NCI-H510A (cell line): ENCODE measurements at places on chromosomes 7 and 10.

DNA sequence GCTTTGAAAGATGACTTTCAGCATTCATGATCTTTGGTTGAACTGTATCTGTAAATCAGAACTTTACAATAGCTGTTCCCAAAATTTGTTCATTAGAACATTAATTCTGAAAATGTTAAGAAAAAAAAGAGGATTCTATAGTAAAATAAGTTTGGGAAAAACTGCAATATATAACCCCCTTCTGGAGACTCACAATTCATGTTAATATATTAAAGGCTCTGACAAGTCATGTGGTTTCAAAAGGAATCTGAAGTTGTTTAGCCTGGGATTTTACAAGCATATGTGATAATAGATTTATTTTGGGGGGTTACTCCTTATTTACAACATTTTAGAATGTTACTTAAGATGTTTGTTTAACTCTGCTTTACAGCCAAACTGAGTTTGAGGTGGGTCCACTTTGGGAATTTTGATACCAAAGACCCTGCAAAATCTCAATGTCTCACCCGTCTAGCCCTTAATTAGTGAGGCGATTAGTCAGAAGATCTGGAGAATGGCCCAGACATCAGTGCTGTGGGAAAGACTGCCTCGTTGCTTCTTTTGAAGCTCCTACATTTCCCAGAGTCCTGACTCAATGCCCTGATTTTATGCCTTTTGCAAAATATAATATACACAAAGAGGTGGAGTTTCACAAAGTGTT, 40.0 kb downstream of the CDK1 start:
- no peak for DNase-seq

- DNase-seq: no peak
Observed at GRCh38 chr7:143343596-143343995, 18.9 kb downstream of the FAM131B start.

GRCh38 chr10:108612485-108612884, 1310.8 kb downstream of the XPNPEP1 start:
- DNase-seq: no peak

DNA sequence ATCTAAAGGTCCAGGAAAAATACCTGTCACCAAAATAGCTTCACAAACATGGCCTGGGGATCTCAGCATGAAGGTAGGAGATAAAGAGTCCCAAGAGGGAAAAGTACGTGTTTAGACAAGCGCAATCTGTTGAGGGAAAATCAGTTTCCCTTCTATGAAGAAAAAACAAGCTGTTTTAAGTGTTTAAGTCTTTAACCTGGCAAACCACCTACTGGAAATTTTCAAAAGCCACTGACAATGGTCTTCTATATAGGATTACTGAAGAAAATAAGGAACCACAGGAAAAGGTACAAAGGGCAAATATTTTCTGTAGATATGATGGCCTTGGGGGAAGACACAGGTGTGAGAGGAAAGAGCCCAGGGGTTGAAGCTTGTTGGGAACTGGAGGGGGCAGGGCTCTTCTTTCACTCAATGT, 21.2 kb downstream of the ALDH18A1 start:
- no peak for DNase-seq

DNA sequence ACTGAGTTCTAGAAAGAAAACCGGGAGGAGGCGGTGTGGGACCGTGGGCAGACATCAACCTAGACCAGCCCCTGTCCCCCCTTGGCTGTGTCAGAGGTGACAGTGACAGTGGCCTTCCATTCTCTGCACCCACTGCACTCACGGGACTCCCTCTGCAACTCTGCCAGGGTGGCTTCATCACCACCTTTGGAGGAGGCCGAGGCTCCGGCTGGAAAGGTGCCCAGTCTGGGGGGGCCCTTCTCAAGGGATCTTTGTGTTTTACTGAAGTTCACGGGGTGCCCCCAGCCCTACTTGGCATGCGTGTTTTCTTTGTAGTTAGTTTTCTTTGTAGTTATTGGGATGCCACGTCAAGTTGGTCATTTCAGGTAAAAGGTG, 417.6 kb downstream of the DNAJB6 start:
- DNase-seq: no peak

DNA sequence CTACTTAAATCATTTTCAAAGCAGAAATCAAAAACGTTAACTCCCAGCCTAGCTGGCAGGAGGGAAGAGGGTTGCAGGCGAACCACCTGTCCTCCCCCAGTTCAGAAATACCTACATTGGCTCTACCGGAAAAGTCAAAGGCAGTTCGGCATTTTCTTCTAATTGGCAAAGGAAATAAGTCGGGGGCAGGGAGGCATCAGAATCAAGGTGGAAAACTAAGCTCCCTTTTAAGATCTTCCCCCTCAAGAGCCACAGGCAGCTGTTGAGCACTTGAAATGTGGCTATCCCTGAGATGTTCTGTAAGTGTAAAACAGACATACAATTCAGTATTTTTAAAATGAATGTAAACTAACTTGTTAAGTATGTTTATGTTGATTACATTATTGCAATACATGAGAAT, 957 bp upstream of the ELMO1 start:
- no peak for DNase-seq

DNA sequence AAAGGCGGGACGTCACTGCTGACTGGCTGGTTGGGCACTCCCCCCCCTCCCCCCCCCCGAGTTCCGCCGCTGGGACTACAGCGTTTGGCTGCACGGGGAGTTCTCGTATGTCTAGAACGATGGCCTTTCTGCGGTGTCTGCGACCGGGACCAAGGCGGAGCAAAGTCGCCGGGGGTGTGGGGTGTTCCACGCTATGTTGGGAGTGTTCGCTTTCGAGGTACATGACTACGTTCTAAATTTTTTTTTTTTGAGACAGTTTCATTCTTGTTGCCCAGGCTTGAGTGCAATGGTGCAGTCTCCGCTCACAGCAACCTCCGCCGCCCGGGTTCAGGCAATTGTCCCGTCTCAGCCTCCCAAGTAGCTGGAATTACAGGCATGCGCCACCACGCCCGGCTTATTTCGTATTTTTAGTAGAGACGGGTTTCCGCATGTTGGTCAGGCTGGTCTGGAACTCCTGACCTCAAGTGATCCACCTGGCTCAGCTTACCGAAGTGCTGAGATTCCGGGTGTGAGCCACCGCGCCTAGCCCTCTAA, 573 bp upstream of the IDI1 start:
- DNase-seq: no peak

DNA sequence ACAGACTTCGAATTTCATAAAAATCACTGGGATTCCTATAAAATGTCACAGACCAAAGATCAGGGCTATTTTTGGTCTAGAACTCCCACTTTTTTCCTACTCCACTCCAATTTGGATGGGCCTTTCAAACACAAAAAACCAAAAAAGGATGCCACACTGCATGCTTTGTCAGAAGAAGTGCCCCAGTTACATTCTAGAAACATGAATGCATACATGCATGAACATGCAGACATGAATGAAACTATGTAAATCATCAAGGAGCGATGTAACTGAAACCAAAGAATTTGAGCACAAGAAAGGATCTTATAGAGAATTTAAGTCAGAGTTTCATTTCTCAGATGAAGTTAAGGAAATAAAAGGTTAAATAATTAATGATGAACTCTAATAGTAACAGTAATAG, 31.8 kb upstream of the FAM133B start:
- no peak for DNase-seq

DNA sequence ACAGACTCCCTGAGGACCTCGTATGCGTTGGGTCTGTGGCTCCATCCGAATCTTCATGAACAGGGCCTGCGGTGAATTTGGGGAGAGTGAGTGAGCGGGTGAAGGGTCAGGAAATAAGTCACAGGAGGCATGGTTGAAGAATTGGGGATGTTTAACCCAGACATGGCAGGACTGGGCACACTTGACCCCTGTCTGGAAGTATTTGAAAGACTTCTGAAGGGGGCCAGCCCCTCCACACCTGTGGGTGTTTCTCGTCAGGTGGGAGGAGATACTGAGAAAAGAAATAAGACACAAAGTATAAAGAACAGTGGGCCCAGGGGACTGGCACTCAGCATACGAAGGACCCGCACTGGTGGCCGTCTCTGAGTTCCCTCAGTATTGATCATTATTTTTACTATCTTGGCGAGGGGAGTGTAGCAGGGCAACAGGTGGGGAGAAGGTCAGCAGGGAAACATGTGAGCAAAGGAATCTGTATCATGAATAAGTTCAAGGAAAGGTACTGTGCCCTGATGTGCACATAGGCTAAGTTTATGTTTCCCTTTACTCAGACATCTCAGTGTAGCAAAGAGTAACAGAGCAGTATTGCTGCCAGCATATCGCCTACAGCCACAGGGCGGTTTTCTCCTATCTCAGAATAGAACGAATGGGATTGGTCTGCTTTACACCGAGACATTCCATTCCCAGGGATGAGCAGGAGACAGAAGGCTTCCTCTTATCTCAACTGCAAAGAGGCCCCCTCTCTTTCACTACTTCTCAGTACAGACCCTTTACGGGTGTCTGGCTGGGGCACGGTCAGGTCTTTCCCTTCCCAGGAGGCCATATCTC, 38.2 kb upstream of the PFKFB3 start:
- no peak for DNase-seq

GRCh38 chr10:6494936-6495592, 85.0 kb downstream of the PRKCQ start:
- DNase-seq: no peak

GRCh38 chr7:9955138-9955537, 1018.5 kb upstream of the PHF14 start:
- no peak for DNase-seq

- no peak for DNase-seq
Observed at GRCh38 chr7:20700453-20701227, 85.2 kb downstream of the ABCB5 start.

GRCh38 chr7:152115021-152115718, 89.7 kb downstream of the GALNT11 start:
- DNase-seq: no peak

GRCh38 chr7:117767951-117768350, 105.3 kb downstream of the CTTNBP2 start:
- DNase-seq: no peak

DNA sequence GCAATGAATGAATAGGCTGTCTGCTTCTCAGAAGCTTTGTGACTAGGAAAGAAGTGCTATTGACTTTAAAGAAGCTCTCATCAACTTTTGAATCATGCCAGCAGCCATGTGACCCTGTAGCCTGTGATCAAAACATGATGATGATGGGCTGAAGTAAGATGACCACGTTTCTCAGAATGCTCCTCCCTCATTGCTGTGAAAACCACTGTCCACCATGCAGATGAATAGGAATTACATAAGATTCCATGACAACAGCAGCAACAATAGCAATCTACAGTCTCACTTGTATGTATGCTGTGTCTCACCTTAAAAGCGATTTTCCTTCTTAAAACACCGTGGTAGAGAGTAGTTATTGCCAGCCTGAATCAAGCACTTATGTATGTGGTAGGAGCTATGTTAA, 228.4 kb downstream of the TRIL start:
- DNase-seq: no peak

- no peak for DNase-seq
Observed at GRCh38 chr7:104886651-104887050, 127.4 kb upstream of the KMT2E start.

DNA sequence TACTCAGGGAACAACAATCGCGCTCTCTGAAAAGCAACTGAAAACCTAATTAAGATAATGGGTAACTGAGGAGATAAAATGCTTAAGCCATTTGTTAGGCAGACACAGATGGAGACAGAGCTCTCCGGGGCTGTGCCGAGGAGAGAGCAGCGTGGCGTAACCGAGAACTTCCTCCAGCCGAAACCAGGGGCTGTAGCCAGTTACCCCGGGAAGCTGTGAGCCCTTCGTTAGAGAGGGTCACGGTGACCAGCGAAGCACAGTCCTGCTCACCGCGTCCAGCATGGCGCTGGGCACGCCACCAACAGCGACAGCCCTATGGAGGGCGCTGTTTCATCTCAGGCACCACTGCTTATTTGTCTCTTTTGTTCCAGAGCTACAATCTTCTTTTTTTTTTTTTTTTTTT, 16.1 kb downstream of the PAPOLB start:
- no peak for DNase-seq

DNA sequence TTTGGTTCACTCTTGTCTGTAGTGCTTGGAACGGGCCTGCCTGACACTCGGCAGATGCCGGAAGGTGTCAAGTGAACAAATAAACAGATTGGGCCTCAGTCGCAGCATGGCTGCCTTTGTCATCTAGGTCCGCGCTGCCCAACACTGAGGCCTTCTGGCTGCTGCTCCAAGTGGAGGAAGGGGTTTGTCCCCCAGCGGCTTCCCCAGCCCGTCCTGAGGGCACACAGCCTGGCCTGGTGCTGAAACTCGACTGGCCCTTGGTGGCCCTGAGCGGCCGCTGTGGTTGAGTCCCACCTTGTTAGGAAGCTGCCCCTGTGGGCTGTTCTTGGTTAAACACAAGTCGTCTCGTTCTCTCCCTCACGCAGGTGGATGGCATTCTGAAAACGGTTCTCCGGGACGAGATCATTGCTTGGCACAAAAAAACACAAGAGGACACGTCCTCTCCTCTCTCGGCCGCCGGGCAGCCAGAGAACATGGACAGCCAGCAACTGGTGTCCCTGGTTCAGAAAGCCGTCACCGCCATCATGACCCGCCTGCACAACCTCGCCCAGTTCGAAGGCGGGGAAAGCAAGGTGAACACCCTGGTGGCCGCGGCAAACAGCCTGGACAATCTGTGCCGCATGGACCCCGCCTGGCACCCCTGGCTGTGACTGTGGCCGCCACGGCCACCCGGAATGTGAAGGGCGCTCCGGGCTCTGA, 132.1 kb downstream of the SMURF1 start:
- no peak for DNase-seq

DNA sequence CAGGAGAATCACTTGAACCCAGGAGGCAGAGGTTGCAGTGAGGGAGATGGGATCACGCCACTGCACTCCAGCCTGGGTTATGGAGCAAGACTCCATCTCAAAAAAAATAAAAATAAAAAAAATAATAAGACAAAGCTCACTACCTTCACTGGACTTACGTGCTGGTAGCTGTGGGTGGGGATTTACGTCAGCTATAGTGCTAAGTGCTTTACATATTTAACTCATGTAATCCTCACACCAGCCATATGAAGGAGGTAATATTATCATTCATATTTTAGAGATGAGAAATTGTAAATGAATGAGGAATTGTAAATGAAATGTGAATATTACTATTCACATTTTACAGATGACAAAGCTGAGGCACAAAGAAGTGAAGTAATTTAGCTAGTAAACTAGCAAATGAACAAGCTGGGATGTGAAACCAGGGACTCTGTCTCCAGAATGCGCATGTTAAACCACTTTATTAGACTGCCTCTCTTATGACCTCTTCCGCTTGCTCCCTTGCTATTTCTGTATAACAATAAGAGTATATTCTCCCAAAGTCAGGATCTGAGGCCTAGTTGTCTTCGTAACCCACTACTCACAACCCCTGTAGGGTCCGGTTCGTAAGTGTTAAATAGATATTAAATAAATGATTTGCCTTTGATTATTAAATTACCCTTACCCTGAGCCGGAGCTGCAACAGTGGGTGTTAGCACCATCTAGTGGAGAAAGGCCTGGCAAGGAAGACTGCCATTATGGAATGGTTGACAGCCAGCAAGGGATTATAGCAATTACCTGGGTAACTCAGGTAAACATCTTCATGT, 70.2 kb downstream of the HTR7 start:
- DNase-seq: peak; percentile 20

- no peak for DNase-seq
Observed at GRCh38 chr10:5071411-5072198, 22.6 kb upstream of the AKR1C3 start.

GRCh38 chr10:71708301-71708703, 11.3 kb downstream of the C10orf105 start:
- DNase-seq: no peak
